ENCODE measurements at places on chromosomes 5 and 9. TPM values are rescaled to one million over a fixed set of nuclear protein-coding genes. Genes with fewer than 3 reads are reported as not detected.

The IFNA2 gene
- not detected for polyA plus RNA-seq

DNA sequence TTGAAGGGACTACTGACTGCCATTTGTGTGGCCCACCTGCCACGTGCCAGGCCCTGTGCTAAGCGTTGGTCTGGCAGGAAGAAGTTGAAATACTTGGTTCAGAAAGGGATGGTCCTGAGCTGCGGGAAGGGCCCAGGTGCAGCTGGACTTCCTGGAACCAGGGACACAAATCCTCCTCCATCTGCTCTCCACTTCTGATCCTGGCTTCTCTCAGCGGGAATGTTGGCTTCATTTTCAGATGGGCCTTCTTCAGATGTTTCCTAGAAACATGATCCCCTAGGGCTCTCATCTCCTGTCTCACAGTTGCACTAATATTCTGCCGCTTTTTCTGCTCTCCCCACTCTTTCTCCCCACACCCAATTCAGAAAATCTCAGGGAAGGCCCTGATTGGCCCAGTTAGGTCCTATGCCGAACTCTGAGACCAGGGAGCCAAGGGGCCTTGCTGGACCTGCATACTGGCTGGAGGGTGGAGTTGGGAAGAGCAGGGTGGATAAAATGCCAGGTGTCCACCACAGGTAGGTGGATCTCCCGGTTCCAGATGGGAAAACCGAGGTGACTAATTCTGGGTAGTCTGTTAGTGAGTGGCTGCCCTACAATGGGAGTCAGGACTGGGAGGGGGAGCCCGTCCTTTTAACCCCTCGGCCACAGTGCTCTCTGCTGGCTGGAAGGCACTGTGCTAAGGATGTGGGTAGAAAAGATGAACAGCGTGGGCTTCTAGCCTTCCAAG lies 19.4 kb downstream of the PSAT1 start:
- DNase-seq: no peak

The FGD3 gene
- polyA plus RNA-seq: 3.8 TPM

GRCh38 chr9:100580257-100580656 lies 2.4 kb downstream of the CAVIN4 start:
- DNase-seq: no peak

- no peak for DNase-seq
These were observed 2.3 kb upstream of the SMIM33 start for GRCh38 chr5:139468421-139468931.

- DNase-seq: no peak
These were observed 289.0 kb upstream of the ANKRD55 start for GRCh38 chr5:56522169-56522568.
